Activated CD4-positive, alpha-beta T cell treated with anti-CD3 and anti-CD28 coated beads, Interleukin-2, amount 10 ng/mL, durations not matched to agents 7 days and 5 days (primary cell): ENCODE measurements at places on chromosomes 5 and 9.

DNA sequence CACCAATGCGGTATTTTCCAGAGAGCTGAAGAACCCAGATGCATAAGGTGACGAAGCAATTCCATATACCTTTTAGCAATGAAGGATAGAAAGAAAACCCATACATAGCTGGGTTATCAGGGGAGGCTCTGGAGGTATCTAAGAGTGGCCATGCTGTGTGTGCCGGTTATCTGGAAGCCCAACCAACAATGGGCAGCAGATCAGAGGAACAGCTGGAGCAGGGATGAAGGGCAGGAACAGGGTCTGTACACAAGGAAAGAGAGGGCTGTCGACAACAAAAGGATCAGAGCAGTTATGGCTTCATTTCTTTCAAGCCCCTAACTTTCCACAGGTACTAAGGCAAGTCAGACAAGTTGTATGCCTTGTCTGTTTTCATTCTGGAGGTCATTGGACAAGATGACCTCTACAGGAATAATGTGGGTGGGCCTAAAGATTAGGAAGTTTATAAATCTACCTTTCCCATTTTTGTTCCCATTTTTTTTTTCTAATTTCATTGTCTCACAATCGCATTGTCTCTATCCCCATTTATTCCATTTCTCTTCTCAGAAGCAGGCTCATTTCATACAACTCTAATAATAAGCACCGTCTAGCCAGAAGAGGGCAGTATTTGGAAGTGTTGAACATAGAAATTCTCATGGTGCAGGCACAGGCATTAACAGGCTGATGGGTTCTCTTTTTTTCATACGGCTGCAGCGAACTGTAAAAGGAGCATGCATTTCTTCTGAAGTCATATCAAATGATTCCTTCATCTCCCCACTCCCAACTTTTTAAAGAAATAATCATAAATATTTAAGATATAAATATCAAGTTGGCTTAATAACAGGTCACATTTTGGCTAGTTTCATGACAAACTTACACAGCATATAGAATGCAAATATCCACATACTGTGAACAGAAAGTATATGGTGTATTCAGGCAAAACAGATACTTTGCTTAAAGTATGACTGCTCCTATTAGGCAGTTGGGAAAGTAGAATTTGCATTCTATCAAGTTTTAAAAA is 63.5 kb downstream of the ZNF474 start:
- DNase-seq, result peak; percentile 33

DNA sequence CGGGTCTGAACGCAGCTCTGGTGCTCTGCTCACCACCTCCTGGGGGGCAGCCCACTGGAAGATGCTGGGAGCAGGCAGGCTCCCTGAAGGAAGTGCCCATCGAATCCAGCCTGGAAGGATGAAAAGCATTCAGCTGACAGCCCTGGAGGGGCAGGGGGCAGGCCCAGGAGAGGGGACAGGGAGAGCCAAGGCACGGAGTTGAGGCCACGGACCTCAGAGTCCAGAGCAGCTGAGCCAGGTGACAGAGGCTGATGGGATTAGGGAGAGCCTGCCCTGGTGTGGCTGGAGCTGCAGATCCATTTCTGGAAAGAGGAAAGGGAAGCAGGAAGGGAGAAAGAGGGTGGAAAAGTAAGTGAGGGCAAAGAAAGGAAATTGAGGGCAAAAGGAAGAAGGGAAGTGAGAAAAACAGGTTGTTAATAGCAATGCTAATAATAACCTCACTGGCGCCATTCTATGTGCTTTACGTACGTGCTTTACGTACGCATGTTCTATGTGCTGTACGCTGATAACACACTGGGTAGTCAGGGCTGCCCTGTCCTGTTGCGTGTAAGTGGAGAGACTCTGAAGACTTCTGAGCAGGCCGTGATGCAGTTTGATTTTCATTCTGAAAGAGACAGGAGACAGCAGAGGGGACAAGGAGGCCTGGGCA is 52.6 kb downstream of the LMX1B start:
- no peak for DNase-seq

DNA sequence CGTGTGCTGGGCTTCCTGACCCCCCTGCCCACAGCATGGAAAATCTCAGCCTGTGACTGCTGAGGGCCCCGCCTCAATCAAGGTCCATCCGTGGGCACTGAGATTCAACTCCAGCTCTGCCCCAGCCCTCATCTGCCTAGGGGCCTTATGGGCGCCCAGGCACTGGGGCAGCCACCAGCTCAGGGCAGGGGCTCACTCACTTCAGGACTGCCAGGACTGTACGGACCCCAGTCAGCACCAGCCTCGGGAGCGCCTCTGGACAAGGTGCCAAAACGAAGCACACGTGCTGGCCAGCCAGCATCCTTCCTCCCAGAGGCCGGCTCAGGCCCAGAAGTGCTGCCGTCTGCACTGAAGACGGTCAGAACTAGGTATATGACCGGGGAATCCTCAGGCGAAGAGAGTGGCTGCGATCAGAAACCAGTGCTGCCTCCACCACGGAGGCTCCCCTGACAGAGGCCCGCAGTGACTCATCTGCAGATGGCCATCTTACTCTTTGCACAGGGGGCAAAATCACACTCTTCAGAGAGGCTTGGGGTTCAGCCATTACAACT is 19.6 kb downstream of the CLPTM1L start:
- no peak for DNase-seq

- DNase-seq, result no peak
Measured at GRCh38 chr5:151264113-151264512, 11.1 kb downstream of the GM2A start.

- peak; percentile 74 for DNase-seq
Measured at GRCh38 chr5:71601222-71602026, 14.3 kb downstream of the MCCC2 start.

- peak; percentile 47 for DNase-seq
Measured at GRCh38 chr9:109574061-109574882, 76.2 kb upstream of the PTPN3 start.

GRCh38 chr9:84894859-84895258 is 225.3 kb downstream of the NTRK2 start:
- DNase-seq, result no peak

DNA sequence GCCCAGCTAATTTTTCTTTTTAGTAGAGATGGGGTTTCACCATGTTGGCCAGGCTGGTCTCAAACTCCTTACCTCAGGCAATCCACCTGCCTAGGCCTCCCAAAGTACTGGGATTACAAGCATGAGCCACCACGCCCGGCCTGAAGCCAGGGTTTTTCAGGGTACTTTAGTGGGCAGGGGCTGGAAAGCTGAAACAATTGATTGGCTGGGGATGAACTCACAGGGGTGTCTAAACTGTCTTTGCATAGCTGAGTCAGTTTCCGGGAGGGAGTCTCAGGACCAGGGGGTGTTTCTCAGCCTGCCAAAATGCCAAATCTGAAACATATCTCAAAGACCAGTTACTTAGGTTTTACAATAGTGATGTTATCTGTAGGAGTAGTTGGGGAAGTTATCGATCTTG is 46.1 kb downstream of the PRUNE2 start:
- DNase-seq, result no peak

- no peak for DNase-seq
Measured at GRCh38 chr5:179132586-179133355, 72.6 kb downstream of the ZNF354C start.

DNA sequence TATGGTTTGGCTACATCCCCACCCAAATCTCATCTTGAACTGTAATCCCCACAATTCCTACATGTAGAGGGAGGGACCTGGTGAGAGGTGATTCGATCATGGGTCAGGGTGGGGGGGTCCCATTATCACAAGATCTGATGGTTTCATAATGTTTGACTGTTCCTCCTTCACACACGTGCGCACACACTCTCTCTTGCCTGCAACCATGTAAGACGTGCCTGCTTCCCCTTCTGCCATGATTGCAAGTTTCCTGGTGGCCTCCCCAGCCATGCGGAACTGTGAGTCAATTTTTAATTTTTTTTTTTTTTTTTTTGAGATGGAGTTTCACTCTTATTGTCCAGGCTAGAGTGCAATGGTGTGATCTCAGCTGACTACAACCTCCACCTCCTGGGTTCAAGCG is 27.0 kb downstream of the FAM169A start:
- DNase-seq, result no peak

DNA sequence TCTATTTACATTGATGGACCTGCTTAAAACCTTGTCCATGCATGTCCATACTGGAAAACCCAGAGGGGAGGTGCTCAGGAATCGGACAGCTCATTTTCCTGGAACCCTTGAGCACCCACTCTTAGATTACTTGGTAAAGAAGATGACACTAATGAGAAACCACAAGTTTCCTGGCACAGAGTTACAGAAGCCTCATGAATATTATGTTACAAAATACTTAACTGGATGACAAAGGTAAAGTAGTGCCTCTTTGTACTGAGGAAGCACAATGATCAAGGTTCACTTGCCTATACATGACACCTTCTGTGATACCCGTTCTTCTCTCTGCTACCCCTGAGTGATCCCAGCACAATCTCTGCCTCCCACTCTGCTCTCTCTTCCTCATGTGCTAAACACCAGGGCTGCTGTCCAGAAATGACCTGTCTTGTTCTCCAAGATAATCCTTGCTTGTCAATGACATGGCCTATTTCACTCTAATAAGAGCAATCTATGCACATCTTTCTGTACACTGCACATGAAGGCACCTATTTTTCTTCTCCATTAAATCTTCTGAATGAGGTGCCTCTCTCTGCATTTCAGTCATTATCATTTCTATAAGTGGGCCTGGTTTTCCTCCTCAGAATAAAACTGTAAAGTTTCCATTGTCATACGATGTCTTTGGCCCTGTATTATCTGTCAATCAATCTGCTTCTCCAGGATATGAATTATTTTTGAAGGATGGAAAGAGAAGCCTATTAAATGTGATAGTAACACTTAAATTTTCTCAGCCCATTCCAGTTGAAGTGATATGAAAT is 684.0 kb upstream of the ACO1 start:
- no peak for DNase-seq

DNA sequence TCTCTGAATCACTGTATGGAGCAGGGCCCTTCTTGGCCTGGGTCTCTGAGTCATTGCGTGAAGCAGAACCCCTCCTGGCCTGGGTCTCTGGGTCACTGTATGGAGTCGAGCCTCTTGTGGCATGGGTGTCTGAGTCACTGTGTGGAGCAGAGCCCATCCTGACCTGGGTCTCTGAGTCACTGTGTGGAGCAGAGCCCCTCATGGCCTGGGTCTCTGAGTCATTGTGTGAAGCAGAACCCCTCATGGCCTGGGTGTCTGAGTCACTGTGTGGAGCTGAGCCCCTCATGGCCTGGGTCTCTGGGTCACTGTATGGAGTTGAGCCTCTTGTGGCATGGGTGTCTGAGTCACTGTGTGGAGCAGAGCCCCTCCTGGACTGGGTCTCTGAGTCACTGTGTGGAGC is 94.0 kb upstream of the RAPGEF1 start:
- DNase-seq, result no peak

- DNase-seq, result no peak
Measured at GRCh38 chr9:100619194-100619593, 41.3 kb downstream of the CAVIN4 start.

DNA sequence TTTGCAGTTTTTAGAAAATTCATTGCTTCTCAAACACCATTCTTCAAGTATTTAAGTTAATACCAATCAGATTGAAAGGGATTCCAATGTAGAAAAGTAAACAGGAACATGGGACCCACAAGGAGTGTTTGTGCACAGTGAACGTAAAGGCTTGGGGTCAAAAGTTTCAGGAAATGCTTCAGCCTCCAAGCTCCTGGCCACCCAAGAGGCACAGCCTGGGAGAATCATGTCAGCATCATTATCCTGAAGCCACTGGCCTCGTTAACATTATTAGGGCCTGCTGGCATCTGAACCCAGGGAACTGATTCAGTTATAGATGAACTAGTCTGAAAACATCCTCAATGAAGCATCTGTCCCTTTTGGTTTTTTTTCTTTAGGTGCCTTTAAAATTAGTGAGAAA is 122.9 kb downstream of the NXNL2 start:
- no peak for DNase-seq

GRCh38 chr5:122723606-122724352 is 51.1 kb upstream of the SNX2 start:
- no peak for DNase-seq

DNA sequence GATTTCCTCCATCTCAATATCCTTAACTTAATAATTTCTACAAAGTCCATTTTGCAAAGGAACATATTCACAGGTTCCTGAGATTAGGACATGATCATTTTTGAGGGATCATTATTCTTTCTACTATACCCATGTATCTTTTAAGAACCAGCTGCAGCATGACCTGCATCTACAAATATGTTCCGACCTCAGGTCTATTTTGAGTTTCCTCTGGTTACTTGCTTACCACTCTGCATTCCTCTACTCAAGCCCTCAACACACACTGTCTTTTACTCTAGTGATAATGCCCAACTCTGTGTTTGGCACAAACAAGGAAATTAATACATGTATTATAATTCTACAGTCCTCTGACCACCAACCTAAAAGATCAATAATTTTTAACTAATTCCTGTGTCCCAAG is 386.1 kb downstream of the DNAH5 start:
- DNase-seq, result no peak

GRCh38 chr5:172050080-172050479 is 43.6 kb upstream of the FBXW11 start:
- no peak for DNase-seq

- DNase-seq, result no peak
Measured at GRCh38 chr9:13734601-13735000, 455.1 kb upstream of the MPDZ start.

DNA sequence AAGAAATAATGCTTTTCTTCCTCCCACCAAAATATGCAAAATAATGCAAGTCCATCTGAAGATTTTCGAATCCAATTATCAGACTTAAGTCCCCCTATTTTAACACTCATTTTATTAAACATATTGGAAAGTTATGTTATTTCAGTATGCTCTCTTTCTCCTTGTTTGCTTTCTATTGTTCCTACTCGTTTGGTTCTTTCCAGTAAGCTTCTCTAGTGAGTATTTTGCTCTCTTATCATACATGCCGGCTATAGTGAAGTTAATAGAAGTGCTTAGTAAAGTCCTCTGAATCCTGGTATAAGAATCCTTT is 517 bp downstream of the ALDH1A1 start:
- no peak for DNase-seq

DNA sequence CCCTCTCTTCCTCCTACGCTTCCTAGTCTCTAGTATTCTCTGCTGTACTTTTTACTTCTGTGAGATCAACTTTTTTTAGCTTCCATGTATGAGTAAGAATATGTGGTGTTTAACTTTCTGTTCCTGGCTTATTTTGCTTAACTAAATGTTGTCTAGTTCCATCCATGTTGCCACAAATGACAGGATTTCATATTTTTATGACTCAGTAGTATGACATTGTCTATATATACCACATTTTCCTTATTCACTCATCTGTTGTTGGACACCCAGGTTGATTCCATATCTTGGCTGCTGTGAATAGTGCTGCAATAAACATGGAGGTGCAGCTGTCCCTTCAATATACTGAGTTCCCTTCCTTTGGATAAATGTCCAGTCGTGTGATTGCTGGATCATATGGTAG is 34.8 kb downstream of the FGD3 start:
- DNase-seq, result no peak

GRCh38 chr5:125610892-125611291 is 812.3 kb upstream of the GRAMD2B start:
- no peak for DNase-seq

- no peak for DNase-seq
Measured at GRCh38 chr9:13383855-13384254, 104.4 kb upstream of the MPDZ start.

- DNase-seq, result no peak
Measured at GRCh38 chr5:77262697-77263096, 52.2 kb downstream of the PDE8B start.
